ENCODE measurements at places on chromosomes 4 and X. TPM values are rescaled to one million over a fixed set of nuclear protein-coding genes. Genes with fewer than 3 reads are reported as not detected.

DNA sequence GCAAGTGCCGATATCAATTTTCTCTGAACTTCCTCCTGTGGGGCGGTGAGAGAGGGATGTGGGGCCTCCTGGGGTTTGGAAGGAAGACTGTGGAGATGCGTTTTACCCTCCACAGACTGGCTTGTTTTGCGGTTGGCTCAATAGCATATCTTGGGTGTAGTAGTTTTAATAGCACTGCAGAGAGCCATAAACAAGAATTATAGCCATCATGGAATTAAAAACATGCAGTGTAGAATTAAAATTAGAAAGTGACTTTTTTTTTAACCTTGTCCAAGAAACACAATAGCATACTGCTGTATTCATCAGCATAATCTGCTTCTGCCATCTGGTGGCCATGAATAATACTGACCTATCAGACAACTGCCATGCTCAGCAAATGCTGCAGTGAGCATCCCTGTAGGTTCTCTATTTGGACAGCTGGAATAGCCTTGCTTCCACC, 47.3 kb upstream of the SCML1 start:
- DNase-seq = no peak

DNA sequence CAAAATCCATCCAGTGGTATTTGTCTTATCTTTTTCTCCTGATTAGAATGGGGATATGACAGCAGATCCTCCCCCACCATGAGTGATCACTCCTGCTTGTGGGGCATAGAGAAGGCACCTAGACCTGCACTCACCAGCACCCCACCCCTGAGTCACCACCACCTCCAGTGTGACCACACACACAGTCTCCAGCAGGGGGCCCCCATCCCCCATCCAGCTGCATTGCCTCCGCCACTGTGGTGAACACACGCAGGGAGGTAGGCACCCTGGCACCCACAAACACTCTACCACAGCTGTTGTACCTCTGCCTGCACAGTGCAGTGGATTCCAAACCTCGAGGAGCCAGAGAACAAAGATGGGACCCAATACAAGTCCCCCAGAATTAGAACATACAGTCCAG, 9.0 kb upstream of the MAGEA8 start:
- DNase-seq = peak; percentile 68

GAGE13 gene
- total RNA-seq = not detected

DNA sequence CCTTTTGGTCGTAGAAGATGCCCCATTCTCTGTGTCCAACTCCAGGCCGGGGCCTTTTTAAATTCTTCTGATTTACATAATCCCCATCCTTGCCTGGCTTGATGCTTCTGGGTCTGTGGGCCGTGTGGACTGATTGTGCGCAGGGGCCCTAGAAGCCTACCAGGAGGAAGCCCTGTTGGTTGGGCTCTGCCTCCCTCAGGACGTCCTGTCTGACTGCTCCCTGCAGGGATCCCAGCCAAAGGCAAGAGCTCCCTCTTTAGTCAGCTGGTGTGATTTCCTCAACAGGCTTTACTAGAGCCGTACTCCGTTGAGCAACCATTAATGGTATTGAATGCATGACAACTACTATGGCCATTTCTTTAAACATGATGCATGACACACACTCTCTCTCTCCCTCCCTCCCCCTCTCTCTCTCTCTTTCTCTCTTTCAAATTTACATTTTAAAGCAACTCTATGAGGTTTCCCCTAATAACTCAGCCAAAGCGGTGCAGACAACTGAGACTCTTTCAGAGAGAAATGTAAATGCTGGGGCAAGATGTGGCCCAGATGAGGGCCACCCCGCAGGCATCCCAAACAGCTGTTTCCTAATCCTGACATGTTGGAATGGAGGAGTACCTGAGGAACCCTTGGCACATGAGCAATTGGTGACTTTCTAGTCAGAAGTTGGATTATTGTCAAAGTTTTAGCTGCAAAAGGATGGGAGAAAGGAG, 117.3 kb downstream of the DRD5 start:
- DNase-seq = no peak

SCRG1 gene
- total RNA-seq = 18.2 TPM

DNA sequence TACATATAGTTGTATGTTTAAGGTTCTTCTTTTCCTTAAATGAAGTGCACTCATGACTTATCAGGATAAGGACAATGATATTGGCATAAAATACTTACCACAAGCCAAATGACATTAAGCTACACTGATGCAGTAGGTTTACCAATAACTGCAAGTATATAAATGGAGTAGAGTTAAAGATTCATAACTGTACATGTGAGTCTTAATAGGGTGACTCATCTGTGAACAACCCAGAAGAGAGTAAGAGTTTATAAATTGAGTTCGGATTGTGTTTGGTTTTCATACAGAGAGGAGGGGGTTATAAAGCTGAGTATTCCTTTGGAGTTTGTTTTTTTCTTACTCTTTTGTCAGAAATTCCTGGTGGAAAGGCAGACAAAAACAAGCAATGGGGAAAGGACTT, 144.8 kb downstream of the TLL1 start:
- DNase-seq = no peak

VCX3B gene
- total RNA-seq = not detected

- peak; percentile 81 for DNase-seq
Measured at GRCh38 chr4:7938609-7939376, 868 bp downstream of the AFAP1 start.

GRCh38 chrX:15107367-15107988, 162.4 kb downstream of the ASB9 start:
- DNase-seq = no peak

All from posterior vena cava (tissue), 2 donors.